ENCODE measurements at places on chromosomes 2 and 18.

DNA sequence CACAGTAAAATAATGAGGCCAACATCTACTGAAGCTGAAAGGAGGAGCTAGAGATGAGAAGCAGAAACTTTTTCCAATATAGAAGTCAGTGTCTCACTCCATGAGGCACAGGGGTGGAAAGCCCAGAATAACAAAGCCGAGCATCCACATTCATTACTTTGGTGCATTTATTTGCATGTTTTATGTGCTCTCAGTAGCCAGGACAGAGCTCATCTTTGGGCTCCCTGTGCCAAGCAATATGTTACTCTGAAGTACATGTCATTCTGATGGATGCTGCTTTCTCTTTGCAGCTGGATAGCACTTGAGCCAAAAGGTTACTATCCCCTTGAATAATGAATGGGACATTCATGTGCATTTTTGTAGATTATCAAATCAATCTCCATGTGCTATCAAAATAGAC lies 338.6 kb upstream of the SOX11 start:
- no peak for DNase-seq

GRCh38 chr18:63186520-63187222 lies 132.9 kb downstream of the BCL2 start:
- no peak for DNase-seq

DNA sequence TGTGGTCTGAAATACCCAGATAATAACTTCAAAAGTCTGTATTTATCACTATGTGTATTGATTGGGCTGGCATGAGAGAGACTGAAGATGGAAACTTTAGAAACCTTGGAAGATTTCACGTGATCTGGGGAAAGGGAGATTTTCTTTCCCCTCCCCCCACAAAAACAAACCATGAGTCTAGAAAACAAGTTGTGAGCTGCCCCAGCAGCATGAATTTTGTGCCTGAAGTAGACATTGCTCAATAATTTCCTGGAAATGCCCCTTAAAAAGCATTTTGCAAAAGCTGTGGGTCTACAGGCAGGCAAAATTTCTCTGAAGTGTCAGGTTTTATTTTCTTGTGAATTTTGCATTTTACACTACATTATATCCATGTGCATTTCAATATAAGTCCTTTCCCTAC lies 101.8 kb downstream of the ETAA1 start:
- no peak for DNase-seq

DNA sequence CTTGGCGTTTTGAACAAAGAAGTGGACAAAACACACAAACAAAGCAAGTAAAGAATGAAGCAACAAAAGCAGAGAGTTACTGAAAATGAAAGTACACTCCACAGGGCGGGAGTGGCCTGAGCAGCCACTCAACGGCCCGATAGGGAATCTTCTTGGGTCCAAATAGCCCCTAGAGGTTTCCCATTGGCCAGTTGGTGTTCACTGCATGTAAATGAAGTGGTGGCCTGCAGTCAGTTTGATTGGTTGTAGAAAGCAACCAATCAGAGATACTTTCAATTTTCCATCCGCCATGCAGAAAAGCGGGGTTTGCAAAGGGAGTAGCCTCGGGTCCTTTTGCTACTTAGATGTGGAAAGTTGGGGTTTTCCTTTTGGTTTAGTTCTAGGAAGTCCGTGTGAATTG lies 31.6 kb downstream of the CYBRD1 start:
- no peak for DNase-seq

- DNase-seq = no peak
Observed at GRCh38 chr2:27822049-27822448, 50.5 kb downstream of the MRPL33 start.

DNA sequence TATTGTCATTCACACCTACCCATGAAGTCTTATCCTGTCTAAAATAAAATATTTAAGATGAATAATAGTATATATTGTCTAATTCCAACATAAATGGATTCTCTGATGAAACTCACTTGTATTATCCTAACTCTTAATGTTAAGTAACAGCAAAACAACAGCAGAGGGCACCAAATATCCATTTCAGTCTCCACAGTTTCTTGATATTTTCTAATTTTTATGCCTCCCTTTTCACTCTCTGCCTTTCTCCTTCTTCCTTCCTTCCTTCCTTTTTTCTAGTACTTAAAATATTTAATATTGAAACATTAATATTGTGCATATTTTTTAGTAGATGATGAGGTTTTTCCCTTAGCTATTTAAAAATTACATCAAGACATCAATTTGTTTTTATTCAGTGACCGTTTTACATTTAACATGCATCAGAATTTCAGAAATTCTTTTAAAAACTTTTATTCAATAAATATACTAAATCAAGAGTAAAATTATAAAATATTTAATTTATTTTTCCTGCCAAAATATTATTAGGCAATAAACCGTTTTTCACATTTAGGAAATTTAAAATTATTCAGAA lies 97.6 kb downstream of the WDR7 start:
- no peak for DNase-seq

All from ureter (tissue), 1 donor.